ENCODE measurements at places on chromosomes 3 and 15. TPM values are rescaled to one million over a fixed set of nuclear protein-coding genes. Genes with fewer than 3 reads are reported as not detected.
A peak's percentile ranks its signal among the peaks of the same experiment; 100 is the strongest.

AP3B2 gene
- 6.1 TPM for total RNA-seq

SMAD6 gene
- not detected for total RNA-seq

DHX36 gene
- total RNA-seq: 93.5 TPM

GRCh38 chr3:8488411-8488810 is 13.2 kb upstream of the LMCD1 start:
- DNase-seq: no peak

GRCh38 chr3:114880078-114880477 is 267.0 kb downstream of the ZBTB20 start:
- DNase-seq: peak; percentile 35

GRCh38 chr3:55294557-55294956 is 192.5 kb downstream of the WNT5A start:
- peak; percentile 9 for DNase-seq
